ENCODE measurements at places on chromosomes 2 and 18.

DNA sequence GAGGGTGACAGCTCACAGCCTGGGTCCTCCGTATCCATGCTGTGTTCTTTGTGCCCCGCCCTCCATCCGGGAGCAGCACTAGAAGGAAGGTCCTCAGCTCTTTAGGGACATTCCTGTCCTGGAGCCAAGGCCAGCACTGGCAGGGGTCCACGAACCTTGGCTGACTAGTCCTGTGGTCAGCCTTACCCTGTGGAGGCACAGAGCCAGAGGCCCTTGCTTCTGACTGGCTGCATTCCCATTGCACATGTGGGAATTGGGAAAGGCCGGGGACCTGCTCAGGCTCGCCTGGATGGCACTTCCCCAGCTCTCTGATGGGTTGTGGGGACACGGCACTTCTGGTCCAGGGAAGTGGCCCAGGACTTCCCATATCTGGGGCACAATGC lies 24.9 kb upstream of the RHOB start:
- DNase-seq = peak; percentile 93

DNA sequence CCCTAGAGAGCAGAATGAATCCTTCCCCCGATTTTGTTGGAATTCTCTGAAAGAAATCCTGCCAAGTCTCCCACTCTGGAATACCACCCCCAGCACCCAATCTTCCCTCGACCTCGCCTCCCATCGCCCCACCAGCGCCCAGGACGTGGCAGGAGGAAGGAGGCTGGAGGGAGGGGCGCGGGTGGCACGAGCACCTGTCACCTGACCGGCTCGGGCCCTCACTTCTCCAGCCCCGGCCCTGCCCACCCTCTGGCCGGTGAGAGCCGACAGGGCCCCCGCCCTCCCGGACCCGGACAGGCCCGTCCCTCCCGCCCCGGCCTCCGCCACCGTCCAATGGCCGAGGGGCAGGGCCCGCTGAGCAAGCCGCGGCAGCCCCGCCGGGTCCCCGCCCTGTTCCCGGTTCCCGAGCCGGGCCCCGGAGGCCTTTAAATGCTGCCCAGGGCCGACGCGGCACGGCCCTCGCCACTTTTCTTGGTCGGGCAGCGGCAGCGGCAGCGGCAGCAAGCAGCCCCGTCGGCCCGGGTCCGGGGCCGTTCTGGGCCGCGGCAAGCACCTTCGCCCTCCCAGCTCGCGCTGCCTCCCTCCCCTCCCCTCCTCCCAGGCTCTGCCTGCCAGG lies at the start of gene LGALSL:
LGALSL (plus strand) TSS at position 393 of the 616 bp plus-strand sequence. CDS start 384 bp downstream, outside the sequence.
- peak; percentile 53 for DNase-seq

DNA sequence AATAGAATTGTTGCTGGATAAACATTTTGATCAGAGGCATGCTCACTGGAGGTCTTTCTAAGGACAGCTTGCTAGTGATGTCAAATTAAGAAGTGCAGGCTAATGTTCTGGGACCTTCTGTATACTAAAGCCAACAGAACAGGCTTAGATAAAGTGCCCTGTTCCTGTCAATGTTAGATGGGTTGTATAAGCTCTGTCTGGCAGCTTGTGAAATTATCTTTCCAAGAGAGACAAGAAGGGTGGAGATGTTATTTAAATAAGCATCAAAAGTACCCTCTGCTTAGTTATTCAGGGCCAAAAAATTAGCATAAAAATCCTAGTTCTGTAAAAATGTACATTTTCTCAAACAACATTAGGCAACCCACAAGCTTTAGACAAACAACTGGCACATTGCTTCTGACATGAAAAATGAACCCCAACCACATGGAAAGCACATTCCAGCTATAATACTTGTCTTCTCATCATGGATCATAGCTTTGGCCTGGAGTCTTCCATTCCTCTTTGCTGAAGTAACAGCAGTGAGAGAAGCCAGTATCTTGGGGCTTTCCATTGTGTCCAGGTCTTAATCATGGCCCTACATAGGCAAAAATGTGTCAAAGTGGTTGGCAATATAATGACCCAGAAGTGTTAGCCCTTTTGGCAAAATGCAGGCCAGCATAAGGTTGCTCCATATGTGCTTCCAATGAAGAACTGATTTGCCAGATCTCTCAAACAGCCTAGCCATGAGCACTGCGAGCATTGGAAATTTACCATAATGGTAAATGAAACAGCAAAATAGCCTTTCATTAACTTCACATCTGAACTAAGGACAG lies 478.1 kb upstream of the ZNF804A start:
- DNase-seq = peak; percentile 9

DNA sequence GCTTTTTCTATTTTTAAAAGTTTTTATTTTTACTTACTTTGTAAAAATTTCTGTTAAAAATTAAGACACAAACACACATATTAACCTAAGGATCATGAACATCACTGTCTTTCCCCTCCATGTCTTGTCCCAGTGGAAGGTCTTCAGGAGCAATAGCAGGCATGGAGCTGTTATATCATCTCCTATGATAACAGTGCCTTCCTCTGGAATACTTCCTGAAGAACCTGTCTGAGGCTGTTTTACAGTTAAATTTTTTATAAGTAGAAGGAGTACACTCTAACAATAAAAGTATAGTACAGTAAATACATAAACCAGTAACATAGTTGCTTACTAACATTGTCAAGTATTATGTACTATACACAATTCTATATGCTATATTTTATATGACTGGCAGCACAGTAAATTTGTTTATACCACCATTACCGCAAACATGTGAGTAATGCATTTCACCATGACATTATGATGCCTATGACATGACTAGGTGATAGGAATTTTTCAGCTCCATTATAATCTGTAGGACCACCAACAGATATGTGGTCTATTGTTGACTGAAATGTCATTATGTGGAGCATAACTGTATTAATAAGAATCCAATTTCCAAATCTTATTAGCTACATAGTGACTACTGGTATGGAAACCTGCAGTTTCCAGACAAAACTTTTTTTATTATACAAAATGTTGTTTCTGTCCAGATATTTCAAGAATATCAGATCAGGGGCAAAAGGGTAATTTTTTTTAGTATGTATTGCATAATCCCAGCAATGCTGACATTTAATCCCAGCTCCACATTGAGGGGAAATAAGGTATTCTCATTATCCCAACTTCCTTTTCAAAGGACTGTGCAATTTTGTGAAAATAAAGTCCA lies 337.2 kb upstream of the SLC39A10 start:
- DNase-seq = peak; percentile 18

GRCh38 chr2:52192656-52193055 lies 1160.7 kb upstream of the NRXN1 start:
- DNase-seq = no peak

GRCh38 chr2:179037807-179038206 lies 12.1 kb downstream of the CCDC141 start:
- DNase-seq = no peak

DNA sequence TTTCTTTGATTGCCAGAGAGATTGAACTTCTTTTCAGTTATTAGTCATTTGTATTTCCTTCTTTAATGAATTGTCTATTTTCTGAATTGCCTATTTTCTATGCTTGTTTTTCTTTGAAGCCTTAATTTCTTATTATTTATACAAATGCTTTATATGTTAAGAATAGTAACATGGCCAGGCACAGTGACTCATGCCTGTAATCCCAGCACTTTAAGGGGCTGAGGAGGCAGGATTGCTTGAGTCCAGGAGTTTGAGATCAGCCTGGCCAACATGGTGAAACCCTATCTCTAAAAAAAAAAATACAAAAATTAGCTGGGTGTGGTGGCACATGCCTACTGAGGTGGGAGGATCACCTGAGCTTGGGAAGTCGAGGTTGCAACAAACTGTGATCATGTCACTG lies 4.7 kb upstream of the RAB11FIP5 start:
- DNase-seq = peak; percentile 49

DNA sequence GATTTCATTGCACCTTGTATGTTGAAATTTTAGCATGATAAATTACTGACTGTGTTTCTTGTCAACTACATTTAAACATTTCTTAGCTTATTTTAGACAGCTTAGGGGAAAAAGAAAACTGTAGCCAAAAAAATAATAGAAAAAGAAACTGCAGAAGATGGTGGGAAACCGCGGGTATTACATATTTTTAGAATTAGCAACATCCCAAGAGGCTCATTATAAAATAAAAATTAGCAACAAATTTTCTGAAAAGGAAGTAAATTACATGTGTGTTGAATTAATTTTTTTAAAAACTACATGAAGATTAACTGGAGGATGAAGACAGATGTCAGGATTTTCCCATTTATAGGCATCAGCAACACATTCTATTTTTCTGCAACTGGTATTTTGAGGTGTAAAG lies 4.3 kb downstream of the PELI1 start:
- peak; percentile 12 for DNase-seq

DNA sequence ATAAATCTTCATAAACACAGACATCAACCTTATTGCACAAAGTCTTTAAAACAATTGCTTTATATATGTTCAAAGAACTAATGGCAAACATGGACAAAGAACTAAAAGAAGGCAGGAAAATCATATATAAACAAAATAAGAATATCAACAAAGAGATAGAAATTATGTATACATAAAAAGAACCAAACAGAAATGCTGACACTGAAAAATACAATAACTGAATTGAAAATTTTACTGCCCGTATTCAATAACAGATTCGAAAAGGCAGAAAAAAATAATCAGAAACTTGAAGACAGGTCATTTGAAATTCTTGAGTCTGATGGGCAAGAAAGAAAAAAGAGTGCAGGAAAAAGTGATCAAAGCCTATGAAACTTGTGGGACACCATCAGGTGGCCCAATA lies 22.0 kb upstream of the TFCP2L1 start:
- no peak for DNase-seq

DNA sequence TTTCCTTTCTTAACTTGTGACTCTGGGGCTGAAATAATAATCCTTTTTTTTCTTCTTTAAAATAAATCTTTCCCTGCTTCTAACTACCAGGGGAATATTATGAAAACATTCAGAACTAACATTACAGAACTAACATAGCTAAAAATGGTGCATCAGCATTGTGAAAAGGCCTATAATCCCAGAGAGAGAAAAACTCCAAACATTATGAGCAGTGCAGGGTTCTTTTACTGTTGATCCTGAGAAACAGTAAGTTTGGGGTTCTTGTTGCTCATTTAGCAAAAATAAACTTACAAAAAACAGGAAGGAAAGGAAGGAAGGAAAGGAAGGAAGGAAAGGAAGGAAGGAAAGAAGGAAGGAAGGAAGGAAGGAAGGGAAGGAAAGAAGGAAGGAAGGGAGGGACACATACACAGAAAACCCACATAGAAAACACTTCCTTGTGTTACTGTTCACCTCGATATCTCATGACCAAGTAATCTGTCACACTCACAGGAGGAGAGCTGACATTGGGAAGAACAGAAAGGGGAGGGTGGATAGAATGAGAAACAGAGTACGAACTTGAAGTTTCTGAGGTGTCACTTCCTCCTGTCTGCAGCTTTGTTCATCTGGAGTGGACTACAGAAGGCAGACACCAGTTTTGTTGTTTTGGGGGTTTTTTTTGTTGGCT lies 18.4 kb upstream of the PIK3C3 start:
- peak; percentile 24 for DNase-seq

GRCh38 chr18:24198461-24198860 lies 59.6 kb downstream of the CABYR start:
- DNase-seq = no peak

DNA sequence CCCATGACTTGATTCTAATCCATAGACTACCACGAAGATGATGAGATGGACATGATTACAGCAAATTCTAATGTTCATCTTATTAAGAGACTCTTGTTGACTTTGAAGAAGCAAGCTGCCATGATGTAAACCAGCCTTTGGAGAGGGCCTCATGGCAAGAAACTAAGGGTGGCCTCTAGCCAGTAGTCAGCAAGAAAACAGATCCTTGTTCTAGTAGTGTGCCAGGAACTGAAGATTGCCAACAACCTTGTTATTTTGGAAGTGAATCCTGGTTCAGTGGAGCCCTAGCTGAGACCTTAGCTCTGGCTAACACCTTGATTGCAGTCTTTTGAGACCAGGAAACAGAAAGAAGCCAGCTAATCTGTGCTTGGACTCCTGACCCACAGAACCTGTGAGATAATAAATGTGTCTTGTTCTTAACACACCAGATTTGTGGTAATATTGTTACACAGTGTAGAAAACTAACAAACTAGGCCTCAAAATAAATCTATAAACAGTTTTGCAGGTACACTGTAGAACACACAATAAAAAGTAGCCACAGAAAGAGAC lies 10.0 kb downstream of the PHOSPHO2 start:
- DNase-seq = no peak

GRCh38 chr2:47777277-47777937 lies 5.5 kb upstream of the MSH6 start:
- DNase-seq = no peak

- DNase-seq = no peak
These were observed 23.8 kb downstream of the ATG16L1 start for GRCh38 chr2:233275223-233275622.

DNA sequence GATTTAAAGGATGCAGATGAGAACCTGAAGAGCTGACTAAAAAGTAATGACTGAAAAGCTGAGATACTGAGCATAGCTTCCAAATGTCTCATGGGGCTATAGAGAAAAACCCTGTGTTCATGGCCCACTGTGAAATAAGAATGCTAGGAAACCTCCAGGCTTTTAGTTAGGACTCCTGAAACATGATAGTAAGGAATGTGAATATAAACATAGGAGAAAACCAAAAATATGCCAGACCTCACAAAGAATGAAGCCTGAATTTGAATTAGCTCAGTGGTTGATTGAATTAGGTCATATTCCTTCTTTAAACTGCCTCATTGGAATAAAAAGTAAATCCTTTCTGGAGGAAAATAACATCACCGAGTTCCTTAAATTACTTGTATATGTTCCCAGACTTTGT lies 194.5 kb upstream of the NXPH2 start:
- DNase-seq = peak; percentile 96

GRCh38 chr2:13193075-13193474 lies 476.3 kb downstream of the TRIB2 start:
- DNase-seq = peak; percentile 13

- peak; percentile 91 for DNase-seq
These were observed 75.7 kb downstream of the RBMS1 start for GRCh38 chr2:160417745-160418397.

DNA sequence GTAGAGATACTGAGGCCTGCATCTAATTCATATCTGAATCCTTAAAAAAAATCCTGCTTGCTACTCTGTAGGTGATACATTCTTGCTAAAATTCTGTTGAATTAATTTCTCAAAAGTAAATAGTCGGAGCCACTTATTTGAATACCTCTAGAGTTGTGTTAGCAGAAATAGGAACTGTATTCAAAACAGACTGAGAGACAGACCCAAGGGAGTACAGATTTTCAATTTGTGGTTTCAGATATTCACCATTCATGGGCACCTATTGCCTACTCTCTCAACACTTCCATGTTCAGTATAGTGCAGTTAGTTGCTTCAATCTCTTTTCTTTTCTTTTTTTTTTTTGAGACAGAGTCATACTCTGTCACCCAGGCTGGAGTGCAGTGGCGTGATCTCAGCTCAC lies 46.6 kb upstream of the CTLA4 start:
- no peak for DNase-seq
